T-helper 2 cell treated with Interferon-gamma antibody and Interleukin-4, amounts not matched to agents 5 μg/mL and 100 μg/mL, for 36 hours (primary cell): ENCODE measurements at places on chromosomes 5 and 9.

DNA sequence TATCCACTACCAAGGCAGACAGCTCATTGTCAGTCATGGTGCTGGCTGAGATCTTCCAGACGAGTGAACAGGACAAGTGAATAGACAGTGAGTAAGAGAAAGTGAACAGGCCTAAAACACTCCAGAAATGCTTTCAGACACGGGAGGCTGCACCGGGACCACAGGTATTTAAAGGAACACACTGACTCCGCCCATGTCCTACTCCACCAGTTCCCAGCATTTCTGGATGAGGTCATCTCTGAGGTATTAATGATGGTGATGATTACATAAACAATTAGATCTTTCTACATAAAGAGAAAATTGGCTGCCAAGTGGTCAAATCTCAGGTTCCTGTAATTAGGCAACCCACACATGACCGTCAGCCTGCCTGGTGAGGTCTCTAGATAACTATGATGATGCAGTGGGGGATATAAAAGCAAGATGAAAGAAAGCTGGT is at the start of gene ACTBL2:
Gene ACTBL2, minus strand, starts transcription at position 141 of the 436 bp plus-strand sequence. Its CDS starts 104 bp downstream, at position 37.
- no peak for DNase-seq

DNA sequence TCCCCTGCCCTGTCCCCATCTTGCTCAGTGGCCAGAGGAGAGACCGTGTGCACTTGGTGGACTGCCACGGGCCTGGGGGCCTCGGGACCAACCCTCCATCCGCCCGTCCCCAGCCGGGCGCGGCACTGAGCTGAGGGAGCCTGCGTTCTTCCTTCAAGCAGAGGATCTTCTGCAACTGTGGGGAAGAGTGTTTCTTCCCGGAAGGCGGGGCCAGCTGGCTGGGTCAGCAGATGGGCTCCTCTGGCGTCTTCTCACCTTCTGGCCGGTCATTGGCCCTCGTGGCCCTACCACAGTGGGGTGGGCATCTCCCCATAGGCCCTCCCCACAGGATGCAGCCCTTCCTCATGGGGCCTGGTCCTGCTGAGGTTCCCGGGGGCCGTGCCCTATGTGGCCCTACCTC is 17.4 kb downstream of the RXRA start:
- no peak for DNase-seq

- no peak for DNase-seq
These were observed 100.4 kb upstream of the FAM174A start for GRCh38 chr5:100434815-100435214.

GRCh38 chr9:30913331-30913730 is 1471.1 kb upstream of the ACO1 start:
- no peak for DNase-seq

DNA sequence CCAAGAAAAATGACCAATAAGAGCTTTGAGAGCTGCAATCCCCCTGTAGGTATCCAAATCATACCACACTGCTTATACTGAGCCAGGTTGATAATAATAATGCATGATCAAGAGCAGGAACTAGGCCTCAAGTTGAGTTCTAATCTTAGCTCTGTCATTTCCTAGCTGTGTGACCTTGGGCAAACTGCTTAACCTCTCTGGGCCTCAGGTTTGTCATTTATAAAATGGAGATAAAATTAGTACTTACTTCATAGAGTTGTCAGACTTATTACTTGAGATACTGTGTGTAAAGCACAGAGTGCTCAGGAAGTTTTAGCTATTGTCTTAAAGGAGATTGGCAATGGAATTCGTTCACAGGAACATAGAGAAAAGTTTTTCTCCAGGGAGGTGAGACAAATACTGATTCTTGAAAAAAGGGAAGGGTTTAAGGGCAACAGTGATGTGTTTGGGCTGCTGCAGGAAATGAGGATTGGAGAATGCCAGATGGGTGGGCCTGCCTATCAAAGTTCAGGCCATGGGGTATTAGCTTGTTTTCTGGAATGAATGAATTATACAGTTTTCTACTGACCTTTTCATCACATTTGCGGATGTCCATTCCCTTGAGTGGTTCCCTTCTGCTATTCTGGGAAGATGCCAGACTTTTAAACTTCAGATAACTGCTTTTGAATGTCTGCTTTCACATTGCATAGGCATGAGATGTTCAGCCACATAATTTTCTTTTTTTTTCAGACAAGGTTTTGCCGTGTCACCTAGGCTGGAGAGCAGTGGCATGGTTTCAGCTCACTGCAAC is 10.2 kb upstream of the ATP6V0E1 start:
- DNase-seq = no peak

DNA sequence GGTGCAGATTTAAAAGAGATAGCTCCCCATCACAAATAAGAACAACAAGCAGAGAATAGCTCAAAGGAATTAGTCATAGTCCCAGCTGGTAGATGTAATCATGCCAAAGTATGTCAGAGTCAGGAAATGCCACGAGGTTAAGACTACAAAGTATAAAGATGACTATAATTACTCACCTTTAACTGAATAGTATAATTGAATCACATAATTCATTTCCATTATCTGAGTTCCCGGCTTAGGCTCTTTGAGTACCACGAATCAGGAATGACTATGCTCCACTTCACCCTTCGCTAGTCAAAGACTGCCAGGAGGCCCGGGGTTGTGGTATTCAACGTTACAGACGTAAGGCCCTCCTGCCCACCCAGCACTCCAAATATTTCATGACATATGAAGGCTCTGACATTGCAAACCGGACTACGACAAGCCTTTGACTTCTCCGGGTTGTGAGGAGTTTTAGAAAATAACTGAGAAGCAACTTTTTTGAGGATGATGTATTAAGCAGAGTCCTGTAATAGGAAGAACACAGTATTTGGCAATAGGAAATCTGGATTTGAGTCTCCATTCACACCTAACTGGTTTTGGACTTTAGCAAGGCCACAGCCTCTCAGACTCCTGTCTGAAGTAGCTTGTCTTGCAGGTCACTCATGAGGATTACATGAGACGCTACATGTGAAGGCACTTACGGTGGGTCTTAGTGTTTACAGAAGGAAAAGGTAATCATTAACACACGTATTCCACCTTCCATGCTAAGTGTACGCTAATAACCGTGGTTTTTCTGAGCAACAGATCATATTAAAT is 64.6 kb downstream of the ENC1 start:
- DNase-seq = peak; percentile 31

DNA sequence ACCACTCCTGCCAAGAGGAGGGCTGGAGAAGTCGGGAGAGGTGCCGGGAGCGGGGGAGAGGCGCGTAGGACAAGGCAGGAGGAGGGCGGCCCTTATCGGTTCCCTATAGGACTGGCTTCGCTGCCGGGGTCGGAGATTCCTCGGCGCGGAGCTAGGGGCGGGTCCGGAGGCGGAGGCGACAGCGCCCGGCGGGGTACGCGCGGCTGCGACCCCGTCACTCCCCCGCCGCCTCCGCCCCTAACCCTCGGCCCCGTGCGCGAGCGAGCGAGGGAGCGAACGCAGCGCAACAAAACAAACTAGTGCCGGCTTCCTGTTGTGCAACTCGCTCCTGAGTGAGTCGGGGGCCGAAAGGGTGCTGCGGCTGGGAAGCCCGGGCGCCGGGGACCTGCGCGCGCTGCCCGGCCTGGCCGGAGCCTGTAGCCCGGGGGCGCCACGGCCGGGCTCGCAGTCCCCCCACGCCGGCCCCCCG is 2.0 kb downstream of the GLIS3 start:
- DNase-seq = peak; percentile 34

GRCh38 chr9:107704774-107705173 is 215.2 kb upstream of the KLF4 start:
- no peak for DNase-seq

GRCh38 chr5:98425640-98426039 is 347.8 kb upstream of the RGMB start:
- no peak for DNase-seq

- DNase-seq = no peak
These were observed 214.7 kb downstream of the IRX2 start for GRCh38 chr5:2536632-2537377.

- DNase-seq = no peak
These were observed 19.7 kb upstream of the ARHGEF28 start for GRCh38 chr5:73606206-73606753.

DNA sequence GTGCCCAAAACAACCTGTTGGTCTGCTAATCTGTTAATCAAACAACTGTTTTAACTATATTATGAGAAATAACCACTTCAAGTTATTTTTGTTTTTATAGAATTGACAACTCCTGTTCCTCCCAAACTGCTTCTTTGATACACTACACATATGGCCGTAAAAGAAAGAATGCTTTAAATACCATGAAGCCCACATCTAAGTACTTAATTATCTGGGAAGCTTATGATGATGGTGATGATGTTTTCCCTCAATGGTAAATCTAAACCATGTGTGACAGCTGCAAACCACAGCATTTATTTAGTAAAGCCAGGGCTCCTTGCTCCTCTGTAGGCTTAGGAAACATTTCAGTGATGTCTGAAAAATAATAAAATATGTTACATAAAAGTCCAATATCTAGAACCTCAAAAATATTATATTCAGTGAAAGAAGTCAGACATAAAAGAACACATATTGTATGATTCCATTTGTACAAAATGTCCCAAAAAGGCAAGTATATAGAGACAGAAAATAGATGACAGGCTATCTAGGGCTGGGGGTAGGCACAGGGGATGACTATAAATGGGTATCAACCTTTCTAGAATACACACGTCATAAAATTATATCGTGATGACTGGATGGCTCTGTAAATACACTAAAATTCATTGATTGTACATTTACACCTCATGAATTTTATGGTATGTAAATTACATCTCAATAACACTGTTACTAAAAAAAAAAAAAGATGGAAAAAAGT is 154.1 kb downstream of the EFNA5 start:
- no peak for DNase-seq

DNA sequence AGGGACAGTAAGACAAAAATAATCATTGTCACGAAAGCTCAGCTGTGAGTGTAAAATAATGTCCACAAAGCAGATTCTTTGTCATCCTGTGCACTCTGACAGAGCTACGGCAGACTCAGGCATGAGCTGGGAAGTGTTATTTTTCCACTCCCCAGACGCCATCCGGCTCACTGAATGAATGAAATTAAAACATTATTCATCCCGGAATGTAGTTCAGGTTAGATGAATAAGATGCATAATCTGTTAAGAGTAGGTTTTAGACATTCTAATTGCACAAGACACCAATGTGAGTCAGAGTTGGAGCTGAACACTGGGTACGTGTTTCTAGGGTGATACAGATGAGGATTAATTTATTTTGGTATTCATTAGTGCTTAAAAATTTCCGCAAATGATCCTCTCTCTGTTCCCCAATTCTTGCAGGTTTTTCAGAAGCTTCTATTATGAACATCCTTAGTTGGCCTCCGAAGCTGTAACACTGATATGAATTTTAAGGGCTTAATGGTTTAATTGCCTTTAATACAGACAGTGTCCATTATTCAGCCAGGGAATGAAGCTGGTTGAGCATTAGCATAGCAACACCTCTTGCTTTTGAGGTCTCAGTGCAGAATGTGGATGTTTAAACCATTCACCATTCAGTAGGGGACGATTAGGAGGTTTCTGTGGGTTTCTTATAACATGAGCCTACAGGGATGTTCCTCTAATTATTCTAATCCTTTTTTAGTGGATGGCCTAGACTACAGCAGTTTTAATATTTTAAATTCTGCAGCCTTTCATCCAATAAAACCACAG is 65.6 kb upstream of the FRRS1L start:
- no peak for DNase-seq

DNA sequence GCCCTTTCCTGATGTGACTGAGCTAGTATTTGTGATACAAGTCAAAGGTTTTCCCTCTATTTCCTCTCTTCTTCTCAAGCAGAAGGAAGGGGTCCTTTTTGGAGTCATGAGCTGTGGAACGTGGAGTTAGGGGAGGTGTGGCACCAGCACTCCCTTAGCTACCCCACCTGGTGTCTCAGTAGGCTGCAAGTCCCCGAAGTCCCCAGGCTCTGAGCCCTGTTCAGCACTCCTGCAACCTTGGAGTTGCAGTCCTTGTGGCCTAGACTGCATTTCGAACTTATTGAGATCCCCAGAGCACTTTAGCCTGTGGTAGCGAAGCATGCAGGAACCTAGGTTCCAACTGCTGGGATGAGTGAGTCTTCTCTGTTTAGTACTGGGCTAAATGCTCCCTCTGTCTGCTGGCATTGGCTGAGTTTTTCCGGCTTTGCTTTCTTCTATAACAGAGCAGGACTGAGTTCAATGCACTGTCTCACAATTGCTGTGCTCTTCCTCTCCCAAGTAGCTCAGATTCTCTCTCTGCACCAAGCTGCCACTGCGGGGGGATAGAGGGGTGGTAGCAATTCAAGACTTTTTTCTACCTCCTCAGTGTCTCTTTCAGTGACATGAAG is 600.7 kb upstream of the CDH9 start:
- no peak for DNase-seq

GRCh38 chr5:135750506-135750905 is 84.0 kb upstream of the SLC25A48 start:
- no peak for DNase-seq

DNA sequence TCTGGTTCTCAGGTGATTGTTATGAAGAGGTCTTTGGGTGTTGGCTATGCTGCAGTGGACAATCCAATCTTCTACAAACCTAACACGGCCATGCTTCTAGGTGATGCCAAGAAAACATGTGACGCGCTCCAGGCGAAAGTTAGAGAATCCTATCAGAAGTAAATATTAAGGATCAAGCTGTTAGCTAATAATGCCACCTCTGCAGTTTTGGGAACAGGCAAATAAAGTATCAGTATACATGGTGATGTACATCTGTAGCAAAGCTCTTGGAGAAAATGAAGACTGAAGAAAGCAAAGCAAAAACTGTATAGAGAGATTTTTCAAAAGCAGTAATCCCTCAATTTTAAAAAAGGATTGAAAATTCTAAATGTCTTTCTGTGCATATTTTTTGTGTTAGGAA is 101.3 kb downstream of the NNT start:
- DNase-seq = no peak

- no peak for DNase-seq
These were observed 135.2 kb downstream of the C9orf152 start for GRCh38 chr9:110072597-110073355.

- no peak for DNase-seq
These were observed 288.5 kb upstream of the ANKH start for GRCh38 chr5:15160091-15160490.

- no peak for DNase-seq
These were observed 765.4 kb upstream of the DMAC1 start for GRCh38 chr9:8564960-8565359.

- DNase-seq = no peak
These were observed 56.3 kb downstream of the TMEM174 start for GRCh38 chr5:73229271-73229670.

DNA sequence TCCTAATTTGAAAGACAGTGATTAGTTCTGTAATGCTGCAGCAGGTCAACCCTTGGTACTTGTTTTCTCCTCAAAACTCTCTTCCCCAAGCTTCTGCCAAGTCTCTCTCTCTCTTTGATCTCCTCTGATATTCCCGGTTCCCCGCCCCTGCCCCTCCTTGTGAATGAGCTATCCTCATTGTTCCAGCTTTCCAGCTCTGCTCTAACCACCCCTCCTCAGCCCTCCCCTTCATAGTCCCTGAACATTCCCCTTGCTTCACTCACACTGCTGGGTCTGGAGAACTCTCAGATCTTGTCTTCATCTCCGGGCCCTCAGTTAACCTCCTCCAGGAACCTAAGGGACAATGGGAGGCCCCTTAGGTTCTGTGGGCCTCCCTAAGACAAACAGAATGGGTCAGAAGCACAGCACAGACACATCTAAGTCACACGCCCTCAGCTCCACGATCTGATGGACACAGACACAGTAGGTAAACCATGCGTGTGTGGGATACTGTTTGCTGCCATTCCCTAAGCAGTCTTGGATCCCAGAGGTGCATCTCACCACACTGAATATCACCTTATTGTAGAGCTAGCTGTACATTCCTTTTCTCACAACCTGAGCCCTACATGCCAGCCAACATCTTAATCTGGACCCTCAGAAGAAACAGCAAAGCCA is 17.4 kb upstream of the LARP1 start:
- no peak for DNase-seq

- no peak for DNase-seq
These were observed 49.1 kb upstream of the SEMA4D start for GRCh38 chr9:89547000-89547399.
